ENCODE measurements at places on chromosomes 7 and 10. TPM values are rescaled to one million over a fixed set of nuclear protein-coding genes. Genes with fewer than 3 reads are reported as not detected.

DNA sequence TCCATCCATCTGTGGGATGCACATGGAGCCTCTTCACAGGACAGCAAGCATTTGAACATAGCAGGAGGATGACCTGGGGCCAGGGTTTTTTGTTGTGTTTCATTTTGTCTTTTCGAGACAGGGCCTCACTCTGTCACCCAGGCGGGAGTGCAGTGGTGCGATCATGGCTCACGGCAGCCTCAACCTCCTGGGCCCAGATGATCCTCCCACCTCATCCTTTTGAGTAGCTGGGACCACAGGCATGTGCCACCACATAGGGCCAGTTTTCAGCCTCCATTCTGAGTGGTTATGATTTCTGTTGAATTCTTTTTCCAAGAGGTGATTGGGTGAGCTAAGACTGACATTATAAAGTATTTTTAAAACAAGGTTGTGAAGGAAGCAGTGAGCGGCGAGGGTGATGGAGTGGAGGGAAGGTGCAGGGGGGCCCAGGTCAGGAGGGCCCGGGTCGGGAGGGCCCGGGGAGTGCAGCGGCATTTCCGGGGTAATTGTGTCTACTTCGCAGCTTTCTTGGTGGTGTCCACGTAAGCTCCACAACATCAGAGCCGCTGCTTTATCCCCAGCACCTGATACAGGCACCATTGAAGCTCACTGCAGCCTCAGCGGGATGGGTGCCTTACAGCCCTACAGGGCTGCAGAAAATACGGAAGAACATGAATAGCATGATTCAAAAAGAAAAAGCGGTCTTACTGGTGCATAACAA is 12.0 kb upstream of the LARP4B start:
- no peak for DNase-seq
- H3K27ac ChIP-seq = no peak overlapping the region
- peaks cover 9% of the 10 kb centered on the region for H3K4me1 ChIP-seq
- H3K36me3 ChIP-seq = no peaks in the 10 kb centered on the region
- no peaks in the 10 kb centered on the region for H3K27me3 ChIP-seq
- no peak overlapping the region for H3K4me3 ChIP-seq

GRCh38 chr10:50538555-50539398 is 85.0 kb downstream of the SGMS1 start:
- peaks cover 9% of the 10 kb centered on the region for H3K4me1 ChIP-seq
- no peaks in the 10 kb centered on the region for H3K27me3 ChIP-seq
- no peak for DNase-seq
- H3K36me3 ChIP-seq = no peaks in the 10 kb centered on the region
- no peak overlapping the region for H3K27ac ChIP-seq
- no peak overlapping the region for H3K4me3 ChIP-seq

GRCh38 chr7:155405399-155406318 is 52.3 kb upstream of the EN2 start:
- DNase-seq = peak; percentile 50
- H3K36me3 ChIP-seq = no peaks in the 10 kb centered on the region
- no peak overlapping the region for H3K27ac ChIP-seq
- H3K27me3 ChIP-seq = no peaks in the 10 kb centered on the region
- H3K4me1 ChIP-seq = peaks cover 21% of the 10 kb centered on the region
- H3K4me3 ChIP-seq = no peak overlapping the region

DNA sequence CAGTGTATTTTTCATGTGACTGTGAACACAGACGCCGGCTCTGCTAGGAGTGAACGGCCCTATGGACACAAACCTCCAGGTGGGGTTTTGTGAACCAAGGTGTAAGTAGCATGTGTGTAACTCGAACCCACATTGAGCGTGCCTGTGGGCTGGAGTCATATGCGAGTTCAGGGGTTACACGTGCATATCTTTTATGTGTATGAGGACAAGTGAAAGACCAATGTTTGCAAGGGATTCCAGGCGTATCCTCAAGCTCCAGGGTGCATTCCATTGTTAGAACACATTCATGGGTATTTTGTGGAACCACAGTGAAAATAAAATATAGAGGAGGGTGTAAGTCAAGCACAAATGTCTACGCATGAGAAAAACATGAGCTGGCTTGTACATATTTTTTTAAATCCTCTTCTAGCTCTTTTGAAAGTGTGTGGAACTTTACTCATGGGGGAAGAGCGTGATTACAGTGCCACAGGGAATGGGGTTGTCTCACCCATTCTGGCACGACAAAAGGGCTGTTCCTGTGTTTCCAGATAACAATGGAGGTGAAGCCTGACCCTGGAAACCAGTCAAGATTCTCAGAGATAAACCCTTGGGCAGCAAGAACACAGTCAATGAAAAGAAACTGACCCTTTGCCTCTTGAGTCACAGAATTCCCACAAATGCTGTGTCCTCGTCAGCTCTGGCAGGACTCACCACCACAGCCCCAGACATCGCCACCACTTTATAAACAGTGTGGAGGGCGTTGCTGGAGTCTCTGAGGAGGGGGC is 37.0 kb upstream of the GOT1 start:
- no peaks in the 10 kb centered on the region for H3K4me1 ChIP-seq
- no peaks in the 10 kb centered on the region for H3K36me3 ChIP-seq
- H3K27ac ChIP-seq = no peak overlapping the region
- peaks cover 3% of the 10 kb centered on the region for H3K27me3 ChIP-seq
- H3K4me3 ChIP-seq = no peak overlapping the region
- no peak for DNase-seq

DNA sequence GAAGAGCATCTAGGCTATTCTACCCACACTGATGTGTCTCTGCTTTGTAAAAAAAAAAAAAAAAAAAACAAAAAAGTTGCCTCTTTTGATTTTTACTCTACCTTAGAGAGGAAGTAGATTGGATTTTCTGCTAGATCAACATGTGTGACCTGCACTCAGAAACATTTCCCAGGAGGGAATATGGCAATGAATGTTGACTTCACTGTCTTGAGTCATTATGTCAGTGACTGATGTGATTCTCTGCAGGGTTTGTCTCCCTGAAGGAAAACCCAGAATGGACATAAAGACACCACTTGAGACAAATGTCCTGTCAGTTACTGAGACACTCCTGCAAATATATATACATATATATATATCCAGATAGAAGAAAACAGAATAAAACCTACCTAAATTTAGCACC is 370.3 kb downstream of the BMPER start:
- no peaks in the 10 kb centered on the region for H3K4me1 ChIP-seq
- no peak overlapping the region for H3K4me3 ChIP-seq
- H3K27ac ChIP-seq = no peak overlapping the region
- no peaks in the 10 kb centered on the region for H3K36me3 ChIP-seq

DNA sequence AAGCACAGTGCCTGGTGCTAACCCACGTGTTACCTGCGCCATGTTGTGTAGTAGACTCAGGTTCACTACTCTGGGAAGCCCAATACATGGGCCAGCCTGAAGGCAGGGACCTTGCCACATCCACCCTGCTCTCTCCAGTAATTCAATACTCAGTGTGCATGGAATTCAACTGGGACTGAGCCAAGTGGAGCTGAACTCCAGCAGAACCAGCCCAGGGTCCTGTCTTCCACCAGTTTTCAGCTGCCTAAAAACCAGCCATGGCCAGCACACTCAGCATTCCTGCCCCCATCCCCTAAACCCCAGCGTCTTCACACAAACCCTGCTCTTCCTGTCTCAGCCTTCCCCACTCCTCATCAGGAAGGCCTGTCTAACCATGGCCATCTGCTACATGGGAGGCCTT is 15.4 kb downstream of the FGF8 start:
- H3K4me1 ChIP-seq = no peaks in the 10 kb centered on the region
- no peak for DNase-seq

DNA sequence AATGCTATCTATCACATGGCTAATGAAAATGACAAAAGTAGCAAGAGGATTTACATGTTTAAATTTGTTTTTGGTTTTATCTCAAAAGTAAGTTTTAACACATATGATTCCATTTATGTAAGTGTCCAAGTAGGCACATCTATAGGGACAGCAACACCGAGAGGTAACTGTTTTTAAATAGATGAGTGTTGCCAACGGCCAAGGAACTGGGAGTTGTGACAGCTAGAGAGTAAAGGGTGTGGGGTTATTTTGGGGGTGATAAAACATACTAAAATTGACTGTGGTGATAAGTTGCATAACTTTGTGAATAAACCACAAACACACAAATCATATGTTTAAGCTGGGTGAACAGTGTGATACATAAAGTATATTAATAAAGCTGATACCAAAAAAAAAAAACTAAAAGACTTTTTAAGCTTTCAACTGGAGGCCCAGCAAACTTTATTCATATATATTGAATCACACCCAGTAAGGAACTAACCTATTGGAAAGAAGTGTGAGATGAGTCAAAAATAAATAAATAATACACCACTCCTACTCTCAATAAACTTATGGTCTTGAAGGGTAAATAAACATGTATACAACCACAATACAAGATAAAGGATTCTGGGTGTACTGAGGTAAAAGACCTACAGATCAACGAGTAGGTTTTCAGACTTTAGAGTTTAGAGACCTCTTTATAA is 33.0 kb downstream of the LRRC72 start:
- DNase-seq = no peak
- no peaks in the 10 kb centered on the region for H3K4me1 ChIP-seq
- H3K27ac ChIP-seq = no peak overlapping the region
- no peaks in the 10 kb centered on the region for H3K36me3 ChIP-seq
- H3K4me3 ChIP-seq = no peak overlapping the region
- no peaks in the 10 kb centered on the region for H3K27me3 ChIP-seq

DNA sequence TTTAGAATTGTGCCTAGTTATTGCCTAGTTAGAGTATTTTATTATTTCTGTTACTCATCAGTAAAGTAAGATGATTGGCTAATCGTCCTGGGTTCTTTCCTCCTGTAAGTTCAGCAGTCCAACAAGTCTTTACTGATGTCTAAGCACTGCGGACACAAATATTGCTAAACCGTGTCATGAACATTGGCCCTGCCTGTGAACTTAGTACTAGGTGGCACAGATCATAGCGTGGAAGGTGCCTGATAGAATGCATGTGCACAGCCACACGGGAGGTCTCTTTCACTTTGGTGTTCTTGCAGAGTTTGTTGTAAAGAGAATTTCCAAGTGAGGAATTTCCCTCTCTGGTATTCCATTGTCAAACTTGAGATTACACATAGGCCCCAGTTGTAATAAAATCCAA is 38.0 kb downstream of the RBM33 start:
- H3K36me3 ChIP-seq = peaks cover 32% of the 10 kb centered on the region
- H3K27me3 ChIP-seq = no peaks in the 10 kb centered on the region
- DNase-seq = no peak
- peaks cover 3% of the 10 kb centered on the region for H3K4me1 ChIP-seq
- no peak overlapping the region for H3K27ac ChIP-seq

DNA sequence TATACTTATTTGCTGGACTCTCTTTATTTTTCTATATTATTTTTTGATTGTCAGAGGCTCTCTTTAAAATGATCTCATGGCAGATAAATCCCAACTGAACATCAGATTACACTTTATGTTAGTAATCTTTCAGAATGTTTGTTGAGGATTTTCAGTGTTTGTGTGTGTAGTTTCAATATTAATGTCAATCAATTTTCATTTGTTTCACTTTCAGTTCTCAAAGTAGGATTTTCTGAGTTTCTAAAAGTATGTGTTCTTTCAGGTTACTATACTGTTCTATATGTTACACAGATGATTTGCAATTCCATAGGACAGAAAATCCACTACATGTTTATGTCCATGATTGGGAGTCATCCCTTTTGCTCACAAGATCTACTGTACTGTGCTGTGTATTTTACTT is 311.9 kb upstream of the POT1 start:
- no peak overlapping the region for H3K4me3 ChIP-seq
- no peak overlapping the region for H3K27ac ChIP-seq
- DNase-seq = no peak
- no peaks in the 10 kb centered on the region for H3K27me3 ChIP-seq

DNA sequence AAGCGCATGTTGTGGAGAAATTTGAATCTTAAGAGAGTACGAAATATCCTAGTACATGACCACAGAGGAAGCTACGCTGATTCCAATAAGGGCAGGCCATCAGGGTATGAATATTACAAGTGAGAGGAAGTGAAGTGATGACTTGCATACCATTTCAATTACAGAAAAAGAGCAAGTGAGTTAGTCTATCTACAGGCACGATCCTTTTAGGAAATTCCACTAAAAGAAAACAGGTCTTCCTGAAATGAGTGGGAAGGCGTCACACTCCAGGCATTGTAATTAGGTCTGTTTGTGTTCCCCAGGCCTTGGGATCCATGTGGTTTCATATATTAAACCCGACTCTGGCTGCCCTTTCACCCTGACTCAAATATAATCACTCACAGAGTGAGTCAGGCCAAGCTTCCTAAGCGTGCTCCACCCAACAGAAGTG is 152.5 kb downstream of the SEMA3A start:
- no peak overlapping the region for H3K27ac ChIP-seq
- no peaks in the 10 kb centered on the region for H3K4me1 ChIP-seq
- no peaks in the 10 kb centered on the region for H3K27me3 ChIP-seq
- no peaks in the 10 kb centered on the region for H3K36me3 ChIP-seq

DNA sequence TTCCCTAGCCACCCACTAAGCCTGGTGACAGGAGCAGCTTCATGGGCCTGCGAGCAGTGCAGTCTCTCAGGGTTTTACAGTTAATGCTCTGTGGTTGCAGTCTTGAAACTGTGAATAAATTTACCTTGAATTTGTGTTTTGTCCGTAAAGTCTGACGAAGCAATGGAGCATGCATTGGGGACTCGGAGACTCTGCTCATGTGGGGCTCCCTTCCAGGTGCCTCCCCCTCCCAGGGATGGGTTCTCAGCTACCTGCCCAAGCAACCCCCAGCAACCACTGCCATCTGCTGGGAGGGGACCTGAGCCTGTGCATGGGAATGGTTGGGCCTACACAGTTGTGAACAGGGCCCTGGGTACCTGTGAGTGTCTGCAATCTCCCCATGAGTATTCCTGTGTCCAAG is 36.3 kb upstream of the IKZF1 start:
- no peak for DNase-seq
- H3K4me1 ChIP-seq = peaks cover 71% of the 10 kb centered on the region
- H3K4me3 ChIP-seq = no peak overlapping the region
- peak overlapping the region; percentile 71 for H3K27ac ChIP-seq

DNA sequence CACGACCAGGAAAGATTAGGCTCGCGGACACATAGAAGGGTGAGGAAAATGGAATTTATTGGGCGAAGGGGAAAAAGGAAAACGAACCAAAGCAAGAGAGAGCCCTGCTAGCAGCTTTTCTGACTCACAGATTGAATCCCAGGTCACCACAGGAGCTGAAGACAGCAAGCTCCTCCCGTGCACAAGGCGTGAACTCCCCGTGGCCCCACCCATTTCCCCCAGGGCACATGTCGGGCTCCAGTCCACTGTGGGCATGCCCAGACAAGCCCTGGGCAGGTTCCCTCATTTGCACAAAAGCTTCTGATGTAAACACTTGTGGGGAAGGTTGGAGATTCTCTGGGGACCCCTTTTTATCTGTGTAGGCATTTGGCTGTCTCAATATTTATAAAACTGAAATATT is 582.4 kb downstream of the SUGCT start:
- H3K27ac ChIP-seq = no peak overlapping the region
- no peaks in the 10 kb centered on the region for H3K36me3 ChIP-seq
- H3K4me1 ChIP-seq = no peaks in the 10 kb centered on the region
- DNase-seq = no peak

- H3K4me1 ChIP-seq = peaks cover 42% of the 10 kb centered on the region
- H3K4me3 ChIP-seq = no peak overlapping the region
- H3K27ac ChIP-seq = no peak overlapping the region
- DNase-seq = peak; percentile 8
- H3K36me3 ChIP-seq = no peaks in the 10 kb centered on the region
These were observed 930 bp upstream of the HOXA10 start for GRCh38 chr7:27174874-27175625.

Gene NOS3
- 3.8 TPM for total RNA-seq

Gene GSTO2
- 0.75 TPM for total RNA-seq

Gene SLC26A5
- total RNA-seq = not detected

Gene SEMA3A
- 0.13 TPM for total RNA-seq

Gene HKDC1
- not detected for total RNA-seq

Gene TMEM72
- total RNA-seq = not detected

Gene HHEX
- total RNA-seq = 19.5 TPM

Gene LIPF
- total RNA-seq = not detected
